Activated naive CD8-positive, alpha-beta T cell treated with anti-CD3 and anti-CD28 coated beads, Interleukin-2, amount 10 ng/mL, durations not matched to agents 7 days and 5 days (primary cell): ENCODE measurements at places on chromosomes 4 and X. TPM values are rescaled to one million over a fixed set of nuclear protein-coding genes. Genes with fewer than 3 reads are reported as not detected.

Gene ADH1A
- total RNA-seq, result not detected

Gene GAGE12E
- total RNA-seq, result not detected

Gene GABRG1
- not detected for total RNA-seq

Gene CT45A10
- total RNA-seq, result not detected

Gene ADAM29
- total RNA-seq, result not detected

Gene TMEM47
- not detected for total RNA-seq

Gene WAS
- total RNA-seq, result 142 TPM

Gene CENPVL1
- not detected for total RNA-seq

Gene XK
- not detected for total RNA-seq

Gene MAMLD1
- total RNA-seq, result 1.6 TPM

Gene APLN
- total RNA-seq, result 2.4 TPM

Gene F8A3
- 11.8 TPM for total RNA-seq

Gene SLC6A14
- not detected for total RNA-seq

Gene CLGN
- total RNA-seq, result not detected

Gene ERVMER34-1
- not detected for total RNA-seq

Gene CBLL2
- not detected for total RNA-seq

Gene SASH3
- total RNA-seq, result 239 TPM

Gene FAT4
- total RNA-seq, result 0.06 TPM

Gene USP26
- total RNA-seq, result not detected

Gene CLCN3
- 26.3 TPM for total RNA-seq

Gene ZNF157
- total RNA-seq, result 1.1 TPM

Gene LRP2BP
- total RNA-seq, result 0.78 TPM

Gene CSAG3
- not detected for total RNA-seq
